GM04503 (cell line): ENCODE measurements at places on chromosomes 12 and 14.
A peak's percentile ranks its signal among the peaks of the same experiment; 100 is the strongest.

DNA sequence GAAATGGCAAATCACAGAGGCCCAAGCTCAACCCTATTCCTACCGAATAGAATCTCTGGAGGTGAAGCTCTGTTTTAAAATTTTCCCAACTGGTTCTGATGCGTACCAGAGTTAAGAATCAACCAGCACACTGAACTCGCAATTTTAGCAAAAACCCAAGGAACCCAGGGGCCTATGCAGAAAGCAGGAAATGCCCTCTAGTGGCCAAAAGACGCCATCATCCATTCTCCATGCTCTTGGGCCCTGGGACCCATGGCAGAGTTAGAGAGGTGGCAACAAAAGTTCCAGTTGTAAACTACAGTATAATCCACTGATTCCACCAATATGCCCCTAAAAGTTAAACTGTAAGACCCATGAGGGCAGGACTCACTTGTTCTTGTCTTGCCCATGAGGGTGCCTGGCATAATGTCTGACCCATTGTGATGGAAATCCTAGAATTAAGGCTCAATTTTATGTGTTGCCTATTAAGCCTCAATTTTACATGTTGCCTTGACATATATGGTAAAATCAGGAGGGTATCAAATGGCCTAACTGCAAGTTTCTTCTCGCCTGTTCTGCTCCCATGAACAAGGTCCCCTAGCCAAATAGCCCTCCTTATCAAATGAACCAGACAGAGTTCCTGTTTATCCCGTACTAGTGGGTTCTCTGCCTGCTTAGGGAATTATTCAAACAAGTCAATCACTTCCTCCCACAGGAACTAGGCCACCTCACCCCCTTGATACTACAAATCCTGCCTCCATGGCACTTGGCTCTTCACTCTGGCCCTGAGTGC lies 137.5 kb upstream of the CPM start:
- no peak for DNase-seq

- DNase-seq: no peak
Observed at GRCh38 chr14:83697099-83697498, 1832.8 kb upstream of the FLRT2 start.

DNA sequence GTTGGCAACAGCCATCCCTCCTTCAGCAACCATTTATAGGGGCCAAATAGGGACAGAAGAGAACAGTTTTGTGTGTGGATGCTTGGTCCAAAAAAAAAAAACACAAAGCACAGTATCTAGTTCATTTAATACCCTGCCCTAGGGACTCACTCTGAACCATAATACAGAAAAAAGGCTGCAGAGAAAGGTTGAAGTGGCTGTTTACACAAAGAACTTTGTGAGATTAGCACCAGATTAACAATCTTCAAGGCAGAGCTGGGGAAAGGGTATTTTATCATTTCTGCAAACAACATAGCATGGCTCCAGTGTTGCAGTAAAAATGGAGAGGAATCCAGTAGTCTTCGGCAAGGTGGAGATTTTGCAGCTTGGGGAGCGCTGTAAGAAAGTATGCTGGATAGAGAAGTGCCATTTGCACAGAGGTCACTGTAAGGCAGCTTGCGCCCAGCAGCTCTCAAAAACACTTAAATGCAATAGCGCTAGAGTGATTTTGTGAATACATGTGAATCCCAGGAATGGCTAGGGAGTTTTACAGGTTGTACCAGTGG lies 124.2 kb upstream of the PLEKHA5 start:
- no peak for DNase-seq

DNA sequence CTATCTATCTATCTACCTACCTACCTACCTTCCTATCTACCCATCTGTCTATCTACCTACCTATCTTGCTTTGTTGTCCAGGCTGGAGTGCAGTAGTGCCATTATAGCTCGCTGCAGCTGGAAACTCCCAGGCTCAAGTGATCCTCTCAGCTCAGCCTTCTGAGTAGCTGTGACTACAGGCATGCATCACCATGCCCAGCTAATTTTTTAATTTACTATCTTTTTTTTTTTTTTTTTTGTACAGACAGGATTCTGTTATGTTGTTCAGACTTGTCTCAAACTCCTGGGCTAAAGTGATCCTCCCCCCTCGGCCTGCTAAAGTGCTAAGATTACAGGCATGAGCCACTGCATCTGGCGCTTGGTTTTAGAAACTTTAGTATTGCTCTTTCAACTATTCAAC lies 762.4 kb downstream of the SLC6A15 start:
- DNase-seq: no peak

GRCh38 chr14:77220246-77221017 lies 38.8 kb downstream of the TMEM63C start:
- no peak for DNase-seq

GRCh38 chr12:55713721-55714120 lies 2.1 kb upstream of the BLOC1S1 start:
- DNase-seq: peak; percentile 80
